ENCODE measurements at places on chromosomes 11 and 22.

GRCh38 chr22:21919526-21920307, 32.9 kb downstream of the PPM1F start:
- no peak for DNase-seq

GRCh38 chr11:113389272-113389671, 1.7 kb downstream of the ANKK1 start:
- DNase-seq, result no peak

- DNase-seq, result no peak
Observed at GRCh38 chr11:120394119-120394518, 57.9 kb downstream of the ARHGEF12 start.

DNA sequence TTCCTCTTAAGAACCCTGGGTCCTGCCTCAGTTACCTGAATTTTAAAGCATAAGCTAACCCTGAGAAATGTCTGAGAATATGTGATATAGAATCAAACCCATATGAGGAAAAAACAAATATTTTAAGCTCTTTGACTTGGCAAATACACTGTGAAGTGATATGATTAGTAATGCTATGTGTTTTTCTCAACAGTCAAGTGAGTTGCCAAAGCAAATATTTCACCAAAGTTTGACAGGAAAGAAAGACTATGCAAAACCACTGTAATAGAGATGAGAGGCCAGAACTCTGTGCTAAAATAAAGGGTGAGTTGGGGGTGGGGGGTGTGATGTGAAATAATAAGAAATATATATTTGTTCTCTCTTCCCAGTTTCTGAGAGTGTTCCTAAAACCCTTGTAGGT, 613.5 kb upstream of the CCDC179 start:
- no peak for DNase-seq

DNA sequence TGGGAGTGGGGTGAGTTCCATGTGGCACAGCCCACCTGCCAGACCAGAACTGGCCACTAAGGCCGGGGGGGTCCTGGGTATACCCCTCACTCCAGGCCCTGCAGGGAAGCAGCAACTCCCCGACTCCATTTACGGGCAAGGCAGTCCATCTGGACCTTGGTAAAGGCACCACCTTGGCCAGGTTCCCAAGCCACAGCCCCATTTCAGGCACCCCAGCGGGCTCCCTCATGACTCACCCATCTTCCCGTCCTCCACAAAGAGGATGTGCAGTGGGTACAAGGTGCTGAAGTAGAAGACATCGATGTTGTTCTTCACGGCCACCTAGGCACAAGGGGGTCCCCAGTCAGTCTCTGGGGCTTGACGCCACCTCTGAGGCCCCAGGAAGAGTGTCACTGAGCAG, 15.7 kb upstream of the RASL10A start:
- no peak for DNase-seq

- DNase-seq, result no peak
Observed at GRCh38 chr11:39190751-39191150, 2268.7 kb downstream of the LRRC4C start.

DNA sequence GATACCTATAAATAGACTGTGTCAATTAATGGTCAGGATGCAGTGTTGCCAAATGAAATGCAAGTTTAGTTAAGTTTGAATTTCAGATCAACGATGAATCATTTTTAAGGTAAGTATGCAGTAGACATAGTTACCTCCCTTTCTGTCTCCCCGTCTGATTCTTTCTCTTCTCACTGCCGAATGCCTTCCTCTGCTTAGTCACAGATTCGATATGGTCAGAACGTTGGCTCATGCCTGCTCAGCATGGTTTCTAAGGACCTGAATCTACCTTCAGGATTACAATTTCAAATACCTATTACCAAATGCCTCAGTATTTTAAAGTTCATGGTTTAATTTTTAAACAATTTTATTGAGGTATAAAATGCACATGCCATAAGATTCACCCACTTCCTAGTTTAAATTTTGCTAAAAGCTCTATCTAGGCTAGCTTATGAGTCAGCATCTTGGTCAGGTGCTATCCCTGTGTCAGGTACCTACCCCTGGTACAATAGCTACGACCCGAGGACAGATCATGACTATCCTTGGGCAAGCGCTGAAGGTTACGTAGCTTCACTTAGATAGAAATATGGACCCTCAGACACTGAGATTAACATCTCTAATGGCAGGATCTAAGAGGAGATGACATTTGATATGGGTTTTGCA, 78.2 kb upstream of the SPON1 start:
- DNase-seq, result no peak

GRCh38 chr22:20919718-20920117, 2.5 kb downstream of the CRKL start:
- DNase-seq, result no peak

- DNase-seq, result no peak
Observed at GRCh38 chr11:114447892-114448291, 8.6 kb downstream of the REXO2 start.

GRCh38 chr11:9076046-9076445, 15.4 kb downstream of the SCUBE2 start:
- DNase-seq, result no peak

GRCh38 chr11:77215106-77215505, 86.4 kb downstream of the GDPD4 start:
- DNase-seq, result no peak

- peak; percentile 37 for DNase-seq
Observed at GRCh38 chr22:30002861-30003486, 77.3 kb upstream of the HORMAD2 start.

DNA sequence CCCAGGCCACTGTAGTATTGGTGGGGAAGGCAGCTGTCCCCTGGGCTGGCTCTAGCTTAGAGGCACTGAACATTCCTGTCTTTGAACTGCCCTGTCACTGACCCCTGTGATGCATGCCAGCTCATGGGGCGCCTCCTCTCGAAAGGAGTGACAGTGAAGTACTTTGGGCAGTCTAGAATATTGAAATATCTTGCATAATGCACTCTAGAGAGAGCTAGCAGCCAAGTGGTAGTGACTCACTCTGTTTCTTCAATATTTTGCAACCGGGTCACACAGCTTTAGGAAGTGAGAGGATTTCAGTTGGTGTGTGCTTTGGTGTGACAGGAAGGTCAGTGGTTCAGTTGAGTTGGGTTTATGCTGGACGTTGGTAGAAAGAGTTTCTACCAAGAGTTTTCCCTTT, 35.5 kb upstream of the ST14 start:
- no peak for DNase-seq

DNA sequence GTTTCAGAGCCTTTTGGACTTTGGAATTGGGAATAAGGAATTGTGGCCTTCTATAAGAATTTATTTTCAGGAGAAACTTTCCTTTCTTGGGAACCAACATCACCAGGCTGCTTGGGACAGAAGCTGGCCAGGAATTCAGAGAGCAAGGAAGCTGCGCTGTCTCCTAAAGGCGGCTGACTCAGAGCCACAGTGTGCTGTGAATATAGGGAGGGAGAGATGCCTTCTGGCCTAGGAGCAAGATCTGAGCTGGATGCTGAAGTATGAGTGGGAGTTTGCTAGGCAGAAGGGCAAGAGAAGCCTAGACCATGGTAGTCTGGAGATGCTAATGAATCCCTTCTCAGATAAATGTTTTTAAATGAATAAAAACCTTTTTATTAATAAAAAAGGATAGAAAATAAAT, 213.7 kb upstream of the TBCEL start:
- DNase-seq, result no peak

DNA sequence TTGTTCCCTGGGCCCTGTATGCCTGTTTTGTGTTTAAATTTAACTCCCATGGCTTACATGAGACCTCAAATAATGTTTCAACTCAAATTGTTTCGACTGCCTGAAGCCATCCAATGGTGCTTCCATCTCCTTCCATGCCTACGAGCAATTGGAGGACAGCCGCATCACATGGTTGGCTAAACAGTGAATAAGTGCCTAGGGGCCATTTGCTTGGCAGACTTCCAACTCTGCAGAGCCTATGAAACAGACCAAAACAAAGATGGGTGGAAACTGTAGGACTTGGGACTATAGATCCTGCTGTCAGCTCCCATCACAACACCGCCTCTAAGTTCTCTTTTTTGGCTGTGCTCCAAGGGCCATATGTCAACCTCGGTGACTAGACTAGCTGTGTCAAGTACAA, 84.1 kb downstream of the PARVA start:
- DNase-seq, result no peak

DNA sequence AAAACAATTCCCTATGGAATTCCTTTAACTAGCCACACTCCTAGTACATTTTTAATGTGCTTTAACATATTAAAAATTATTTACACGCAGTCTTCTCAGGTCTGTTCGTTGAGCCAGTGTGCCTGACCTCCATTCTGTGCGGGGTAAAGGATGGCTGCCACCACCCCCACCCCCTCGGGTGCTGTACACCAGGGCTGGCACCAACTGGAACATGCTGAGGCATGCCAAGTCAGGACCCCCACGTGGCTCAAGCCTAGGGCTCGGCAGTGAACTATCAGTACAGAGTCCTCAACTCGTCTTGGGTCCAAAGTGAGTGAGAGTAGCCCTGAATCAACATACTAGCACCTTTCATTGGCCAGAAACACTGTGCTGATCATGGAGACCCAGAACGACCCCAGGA, 32.5 kb upstream of the PHF21B start:
- no peak for DNase-seq

DNA sequence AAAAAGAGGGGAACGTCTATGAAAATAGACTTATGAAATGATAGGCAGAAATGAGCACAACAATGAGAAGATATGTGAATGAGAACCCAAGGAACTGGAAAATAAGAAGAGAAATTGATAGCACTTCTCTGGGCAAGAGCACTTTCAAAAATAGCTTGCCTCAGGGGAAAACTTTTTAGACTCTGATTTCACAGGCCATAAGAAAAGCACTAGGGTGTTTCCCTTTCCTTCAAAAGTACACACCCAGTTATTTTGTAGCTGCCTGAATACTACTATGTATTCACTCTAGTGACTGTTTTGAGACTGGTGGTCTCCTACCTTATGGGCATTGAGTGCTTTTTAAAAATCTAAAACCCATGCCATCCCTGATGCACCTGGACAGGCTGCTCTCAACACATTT, 172.3 kb upstream of the SOX6 start:
- DNase-seq, result no peak

- DNase-seq, result peak; percentile 21
Observed at GRCh38 chr11:36458129-36458915, 51.8 kb downstream of the TRAF6 start.

GRCh38 chr11:45073685-45074141, 72.7 kb upstream of the PRDM11 start:
- no peak for DNase-seq

GRCh38 chr22:50705851-50706351, 32.1 kb upstream of the ACR start:
- DNase-seq, result no peak

- DNase-seq, result no peak
Observed at GRCh38 chr22:46763051-46763705, 728 bp downstream of the TBC1D22A start.

- no peak for DNase-seq
Observed at GRCh38 chr11:19160847-19161246, 40.9 kb downstream of the CSRP3 start.

DNA sequence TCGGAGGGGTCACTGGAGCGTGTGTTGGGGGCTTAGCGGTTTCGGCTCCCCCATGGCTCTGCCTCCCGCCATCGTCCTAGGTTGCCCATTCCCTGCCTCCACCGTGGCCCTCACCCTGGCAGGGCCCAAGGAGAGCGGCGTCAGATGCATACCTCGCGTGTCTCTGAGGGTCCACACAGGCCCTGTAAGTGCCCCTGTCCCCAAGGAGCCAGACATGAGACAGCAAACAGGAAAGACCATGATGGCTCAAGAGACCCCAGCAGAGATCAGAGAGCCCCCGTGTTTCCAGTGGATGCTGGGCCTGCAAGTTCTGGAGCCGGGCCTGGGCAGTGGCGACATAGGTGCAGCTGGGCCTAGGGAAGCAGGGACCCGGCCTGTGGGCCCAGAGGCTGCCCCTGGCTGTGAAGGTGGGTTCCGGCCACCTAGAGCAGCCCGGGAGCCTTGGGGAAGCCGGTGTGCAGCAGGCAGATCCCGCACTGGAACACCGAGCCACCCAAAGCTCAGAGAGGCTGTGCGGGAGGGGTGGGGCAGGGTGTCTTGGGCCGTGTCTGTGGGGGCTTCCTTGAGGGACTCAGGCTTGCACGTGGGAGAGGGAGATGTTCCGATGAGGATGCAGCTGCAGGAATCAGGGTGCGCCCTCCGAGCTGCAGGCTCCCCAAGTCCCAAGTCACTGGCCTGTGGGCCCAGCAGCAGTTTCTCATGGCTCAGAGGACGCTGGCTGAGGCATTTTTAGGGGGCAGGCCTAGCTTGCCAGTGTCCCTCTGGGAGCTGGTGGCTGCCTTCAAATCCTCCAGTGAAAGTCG, 126.4 kb downstream of the KCNQ1OT1 start:
- DNase-seq, result no peak

DNA sequence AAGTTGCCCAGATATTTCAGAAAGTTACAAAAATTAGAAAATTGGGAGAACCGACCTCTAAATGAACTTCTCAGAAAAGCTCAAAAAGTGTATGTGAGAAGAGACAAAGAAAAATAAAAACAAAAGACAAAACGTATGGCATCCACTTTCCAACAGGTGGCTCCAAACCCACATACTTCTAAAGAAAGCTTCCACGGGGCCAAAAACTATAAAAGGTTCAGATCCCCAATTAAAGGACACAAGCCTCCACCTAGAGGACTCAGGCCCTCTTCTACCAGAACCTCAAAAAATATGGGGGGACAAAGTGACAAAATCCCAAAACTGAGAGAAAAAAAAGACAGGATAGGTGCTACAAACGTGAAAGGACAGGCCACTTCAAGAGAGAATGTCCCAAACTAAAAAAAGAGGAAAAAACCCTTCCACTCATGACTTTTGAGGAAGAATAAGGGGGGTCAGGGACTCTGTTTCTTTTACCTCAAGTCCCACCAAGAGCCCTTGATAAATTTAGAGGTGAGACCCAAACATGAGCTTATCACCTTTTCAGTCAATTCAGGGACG, 8.8 kb downstream of the SCGB2A1 start:
- no peak for DNase-seq

GRCh38 chr11:34234086-34234740, 123.6 kb downstream of the ABTB2 start:
- no peak for DNase-seq

DNA sequence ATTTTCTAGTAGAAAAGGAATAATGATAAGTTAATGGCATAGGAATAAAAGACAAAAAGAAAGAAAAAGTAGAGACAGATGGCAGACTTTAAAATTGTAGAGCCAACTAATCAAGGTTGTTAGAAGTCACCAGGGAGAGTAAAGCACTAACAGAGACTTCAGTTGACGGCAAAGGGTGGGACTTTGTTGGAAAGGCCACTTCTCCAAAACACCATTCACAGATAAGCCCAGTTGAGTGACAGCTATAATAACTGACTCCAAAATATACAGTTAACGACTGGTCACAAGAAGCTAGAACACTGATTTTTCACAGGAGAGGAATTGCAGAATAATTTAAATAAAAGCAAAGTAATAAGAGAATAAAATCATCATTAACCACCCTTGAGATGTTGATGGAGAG, 16.0 kb upstream of the SOX6 start:
- DNase-seq, result no peak

DNA sequence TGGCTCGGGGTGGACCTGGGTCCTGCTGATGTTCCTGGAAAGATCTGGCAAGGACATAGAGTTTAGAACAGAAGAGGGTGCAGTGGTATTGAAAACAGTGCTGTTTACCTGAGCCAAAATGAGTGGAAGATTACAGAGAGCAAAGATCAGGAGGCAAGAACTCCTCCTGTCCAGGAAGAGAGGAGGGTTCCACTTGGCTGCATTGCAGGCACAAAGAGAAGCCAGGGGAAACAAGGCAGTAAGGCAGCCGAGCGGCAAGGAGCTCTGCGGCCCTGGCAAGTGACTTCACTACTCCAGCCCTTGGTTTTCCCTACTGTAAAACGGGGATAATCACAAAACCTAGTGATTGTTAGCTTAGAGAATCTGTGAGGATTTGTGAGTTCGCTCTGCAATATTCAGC, 3.7 kb upstream of the PACSIN2 start:
- DNase-seq, result no peak

All from NCI-H187 (cell line).